Fibroblast of pulmonary artery (primary cell): ENCODE measurements at places on chromosomes 16 and 17.

DNA sequence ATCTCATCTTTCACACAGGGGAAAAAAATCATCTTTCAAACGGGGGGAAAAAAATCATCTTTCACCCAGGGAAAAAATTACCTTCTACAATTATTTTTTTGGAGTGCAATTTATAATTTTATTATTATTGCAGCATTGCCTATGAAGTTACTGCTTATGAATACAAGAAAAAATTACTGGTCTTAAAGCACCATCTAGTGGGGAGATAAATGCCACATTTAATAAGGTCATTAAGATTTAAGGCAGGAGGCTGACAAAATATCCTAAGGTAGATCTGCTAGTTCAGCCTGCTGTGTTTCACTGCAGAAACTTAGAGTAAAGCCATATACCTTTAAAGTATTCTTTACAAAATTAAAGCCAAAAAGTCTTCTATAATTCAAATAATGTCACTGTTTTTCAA is 13.7 kb downstream of the SHCBP1 start:
- DNase-seq: peak; percentile 87

DNA sequence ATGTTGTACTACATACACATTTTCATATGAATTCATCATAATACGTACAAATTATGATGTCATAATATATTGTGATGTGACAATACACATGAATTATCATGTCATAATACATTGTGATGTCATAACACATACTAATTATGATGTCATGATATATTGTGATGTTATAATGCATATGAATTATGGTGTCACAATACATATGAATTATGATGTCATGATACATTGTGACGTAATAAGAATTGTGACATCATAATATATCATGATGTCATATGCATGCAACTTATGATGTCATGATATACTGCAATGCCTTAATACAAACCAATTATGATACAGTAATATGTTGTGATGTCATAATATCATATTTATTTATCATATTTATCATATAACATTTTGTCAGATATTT is 2074.3 kb downstream of the TP53TG3F start:
- DNase-seq: no peak

DNA sequence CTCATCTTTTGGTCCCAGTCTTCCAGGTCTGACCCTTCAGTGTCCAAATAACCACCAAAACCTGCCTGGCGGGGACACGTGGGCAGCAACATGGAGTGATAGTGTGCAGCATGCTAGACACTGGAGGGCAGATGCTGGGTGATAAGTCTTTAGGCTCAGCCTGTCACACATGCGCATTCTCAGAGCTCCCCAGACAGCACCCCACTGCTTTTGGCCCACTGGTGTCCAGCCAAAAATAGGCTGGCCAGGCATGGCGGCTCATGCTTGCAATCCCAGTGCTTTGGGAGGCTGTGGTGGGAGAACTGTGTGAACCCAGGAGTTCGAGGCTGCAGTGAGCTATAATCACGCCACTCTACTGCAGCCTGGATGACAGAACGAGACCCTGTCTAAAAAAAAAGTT is 12.3 kb downstream of the GINS2 start:
- DNase-seq: no peak

GRCh38 chr17:33084755-33085154 is 93.1 kb downstream of the SPACA3 start:
- DNase-seq: no peak

- peak; percentile 73 for DNase-seq
These were observed 37.4 kb downstream of the TK2 start for GRCh38 chr16:66512272-66513110.

- no peak for DNase-seq
These were observed 519.4 kb upstream of the WSB1 start for GRCh38 chr17:26774291-26775218.

- DNase-seq: peak; percentile 70
These were observed 2.9 kb downstream of the PHOSPHO1 start for GRCh38 chr17:49227436-49228261.

DNA sequence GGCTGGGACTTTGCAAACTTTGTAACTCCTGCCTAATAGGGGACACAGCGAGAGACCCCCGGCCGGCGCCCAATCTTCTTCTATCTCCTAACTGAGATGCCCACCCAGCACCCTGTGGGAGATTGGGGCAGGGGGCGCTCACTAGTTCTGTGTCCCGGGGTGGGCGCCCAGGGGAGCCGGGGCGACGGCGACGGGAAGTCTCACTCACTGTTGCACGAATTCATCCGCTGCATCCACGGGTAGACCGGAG is 3.9 kb upstream of the HOXB5 start:
- no peak for DNase-seq

- DNase-seq: no peak
These were observed 24.0 kb downstream of the CDIP1 start for GRCh38 chr16:4514606-4515005.

DNA sequence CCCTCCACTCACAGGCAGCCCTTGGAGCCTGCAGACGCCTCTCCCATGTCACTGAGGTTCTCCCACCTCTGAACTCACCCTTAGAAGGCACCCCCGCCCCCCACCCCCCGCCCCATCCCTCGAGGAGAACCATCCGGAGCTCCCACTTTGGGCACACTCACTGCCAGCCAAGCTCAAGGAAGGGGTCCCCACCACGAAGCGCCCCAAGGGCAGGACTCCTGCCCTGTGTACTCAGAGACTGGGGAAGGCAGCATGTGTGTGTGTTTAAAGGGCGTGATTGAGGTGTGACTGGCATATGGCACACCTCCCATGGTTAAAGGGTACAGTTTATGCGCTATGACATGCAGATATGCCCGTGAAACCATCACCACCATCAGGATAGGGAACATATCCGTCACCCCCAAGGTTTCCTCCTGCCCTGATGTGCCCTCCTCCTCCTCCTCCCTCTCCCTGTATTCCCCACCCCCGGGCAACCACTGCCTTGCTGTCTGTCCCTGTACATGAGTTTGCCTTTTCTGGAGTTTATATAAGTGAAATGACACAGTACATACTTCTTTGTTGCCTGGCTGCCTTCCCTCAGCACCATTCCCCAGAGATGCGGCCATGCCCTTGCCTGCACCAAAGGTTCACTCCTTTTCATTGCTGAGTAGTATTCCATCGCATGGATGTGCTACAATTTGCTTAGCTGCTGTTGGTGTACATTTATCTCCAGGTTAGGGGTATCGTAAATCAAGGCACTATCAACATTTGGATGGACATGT is 14.0 kb upstream of the RBFOX3 start:
- no peak for DNase-seq

DNA sequence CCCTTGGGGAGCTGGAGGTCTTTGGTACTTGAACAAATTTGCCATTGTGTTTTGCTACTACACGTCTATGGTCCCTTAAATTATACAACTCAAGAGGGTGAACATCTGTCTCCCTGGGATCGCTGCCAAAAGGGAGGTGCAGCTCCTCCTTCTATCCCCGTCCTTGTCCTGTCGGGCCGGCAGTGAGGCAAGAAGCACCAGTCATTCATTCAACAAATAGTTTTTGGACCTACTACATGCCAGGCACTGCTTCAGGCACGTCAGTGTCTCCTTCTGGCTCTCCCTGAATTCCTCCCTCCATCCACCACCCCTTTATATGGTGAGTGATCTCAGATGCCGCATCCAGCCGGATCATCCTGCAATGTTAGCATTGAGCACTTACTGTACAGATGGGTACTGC is 2.2 kb upstream of the RPL38 start:
- peak; percentile 69 for DNase-seq

- peak; percentile 41 for DNase-seq
These were observed at the start of gene CYBA for GRCh38 chr16:88650749-88651275. Gene CYBA (minus strand): TSS chr16:88651053. CDS start chr16:88651013, 40 bp downstream.
